ENCODE measurements at places on chromosomes 12 and 14.
A peak's percentile ranks its signal among the peaks of the same experiment; 100 is the strongest.

- DNase-seq: no peak
These were observed 22.9 kb downstream of the NDUFA12 start for GRCh38 chr12:94980577-94980976.

GRCh38 chr14:63470962-63471793, 72.0 kb downstream of the PPP2R5E start:
- DNase-seq: no peak

DNA sequence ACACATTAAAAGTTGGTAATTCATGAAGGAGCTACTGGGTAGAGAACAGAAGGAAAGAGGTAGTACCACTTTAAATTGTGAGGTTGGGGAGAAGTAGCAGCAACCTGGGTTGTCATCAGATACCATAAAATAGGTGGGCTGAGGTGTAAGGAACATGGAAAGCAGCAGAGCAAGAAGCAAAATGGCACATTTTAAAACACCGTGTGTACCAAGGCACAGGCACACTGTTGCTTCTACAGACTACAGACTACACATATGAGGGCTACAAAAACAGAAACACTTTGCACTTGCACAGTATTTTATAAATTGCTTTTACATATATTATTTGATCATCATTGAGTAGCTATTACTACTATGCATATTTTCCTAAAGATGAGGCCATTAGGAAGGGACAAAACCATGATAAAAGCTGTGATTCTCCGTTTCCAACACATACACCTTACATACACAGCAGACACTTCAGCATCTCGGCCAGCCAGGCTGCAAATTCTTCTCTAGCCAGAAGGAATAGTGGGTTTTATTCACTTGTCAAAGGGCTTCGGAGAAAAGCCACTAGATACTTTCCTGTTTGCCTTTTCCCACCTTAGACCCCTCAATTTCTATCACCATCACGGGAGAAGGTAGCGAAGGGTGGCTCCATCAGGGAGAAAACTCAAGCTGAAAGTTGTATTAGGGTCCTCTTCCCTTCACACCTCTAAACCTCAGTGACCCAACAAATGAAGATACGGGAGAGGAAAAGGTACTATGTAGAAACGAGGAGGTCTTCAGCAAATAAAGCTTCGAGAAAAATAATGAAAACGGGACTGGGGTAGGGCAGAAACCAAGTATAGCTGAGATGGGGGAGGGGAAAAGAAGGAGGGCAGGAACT, 1.6 kb downstream of the PYM1 start:
- DNase-seq: no peak

- peak; percentile 65 for DNase-seq
These were observed 886.7 kb downstream of the NRXN3 start for GRCh38 chr14:79056879-79057278.

- no peak for DNase-seq
These were observed 53.2 kb downstream of the GOLGA5 start for GRCh38 chr14:92847278-92847677.

DNA sequence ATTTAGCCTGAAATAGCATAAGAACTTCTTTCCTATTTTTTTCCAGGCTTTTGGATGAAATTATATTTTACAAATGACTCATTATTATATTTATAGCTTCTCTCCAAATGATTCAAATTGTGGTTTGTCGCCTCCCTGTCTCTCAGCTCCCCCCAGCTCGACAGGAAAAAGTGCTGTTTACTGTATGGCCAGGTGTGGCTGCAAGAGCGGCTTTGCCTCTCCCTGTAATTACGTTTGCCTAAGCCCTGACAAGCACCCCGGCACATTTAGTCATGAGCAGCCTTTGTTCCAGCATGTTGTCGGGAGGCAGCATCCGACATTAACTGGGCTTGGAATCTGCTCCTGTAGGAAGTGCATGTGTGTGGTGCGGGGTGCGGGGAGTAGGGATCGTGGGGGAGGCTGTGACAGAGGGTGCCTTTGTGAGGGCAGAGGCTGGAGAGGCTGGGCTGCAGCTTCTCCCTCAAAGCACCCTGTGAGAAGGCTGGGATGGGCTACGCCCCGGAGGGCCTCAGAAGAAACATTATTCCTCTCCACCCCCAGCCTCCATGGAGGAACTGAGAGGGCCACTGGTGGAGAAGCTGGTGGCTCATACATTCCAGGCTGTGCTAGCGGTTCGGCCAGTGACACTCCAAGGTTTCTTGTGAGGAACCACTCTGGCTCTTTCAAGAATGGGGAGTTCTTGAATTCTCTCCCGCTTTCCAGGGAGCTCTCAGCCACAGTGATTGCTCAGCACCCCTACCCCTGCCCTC, 42.1 kb upstream of the CTDSP2 start:
- DNase-seq: no peak

DNA sequence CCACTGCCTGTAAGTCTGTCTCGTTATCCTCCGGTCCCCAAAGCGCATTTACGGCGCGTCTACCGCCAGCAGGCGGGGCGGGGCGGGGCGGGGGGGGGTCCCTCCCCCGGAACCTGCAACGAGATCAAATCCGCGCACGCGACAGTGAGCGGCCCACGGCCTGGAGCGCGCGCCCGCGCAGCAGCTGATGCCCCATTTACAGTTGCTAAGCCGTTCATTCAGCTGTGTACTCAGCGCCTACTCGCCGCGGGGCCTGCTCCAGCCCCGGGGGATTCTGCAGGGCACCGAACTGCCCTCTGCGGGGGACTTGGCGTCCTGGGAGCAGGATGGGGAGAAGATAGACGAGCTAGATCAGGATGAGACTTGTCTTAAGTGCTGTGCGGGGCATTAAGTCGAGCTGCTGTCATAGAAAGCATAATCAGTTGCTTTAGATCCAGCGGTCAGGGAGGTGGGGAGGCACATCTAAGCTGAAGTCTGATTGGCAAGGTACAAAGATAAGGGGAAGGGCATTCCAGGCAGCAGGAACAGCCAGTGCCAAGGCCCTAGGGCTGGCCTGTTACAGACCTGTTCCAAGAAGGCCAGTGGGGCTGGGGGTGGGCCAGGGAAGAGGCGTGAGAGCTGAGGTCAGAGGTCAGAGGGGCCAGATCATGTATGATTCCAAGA, 1.4 kb upstream of the CCDC85C start:
- DNase-seq: no peak

DNA sequence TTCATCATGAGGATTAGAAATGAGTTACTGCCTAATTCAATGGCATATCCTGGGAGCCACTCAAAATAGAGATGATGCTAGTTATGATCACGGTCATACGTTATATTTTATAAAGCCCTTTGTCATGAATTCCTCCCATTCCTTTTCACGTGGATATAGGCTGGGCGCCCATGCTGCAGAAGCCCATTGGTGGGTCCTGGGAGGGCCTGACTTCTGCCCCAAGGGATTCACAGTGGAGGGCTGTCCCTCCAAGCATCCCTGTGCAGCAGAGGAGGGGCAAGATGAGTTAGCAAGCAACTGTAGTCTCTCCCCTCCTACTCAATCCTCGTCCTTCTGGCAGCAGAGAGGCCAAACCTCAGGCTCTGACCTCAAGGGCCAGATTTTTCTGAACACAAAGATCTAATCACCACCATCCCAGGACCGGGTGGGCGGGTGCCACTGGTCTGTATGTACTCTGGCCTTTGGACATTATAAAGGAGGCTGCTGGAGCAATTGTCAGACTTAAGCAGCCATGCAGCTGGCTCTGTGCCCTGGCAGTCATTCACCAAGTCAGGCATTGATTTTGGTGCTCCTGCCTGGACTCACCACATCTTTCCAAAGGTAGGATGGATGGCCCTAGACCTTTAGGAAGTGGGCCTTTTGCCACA, 8.6 kb downstream of the GLTP start:
- no peak for DNase-seq

DNA sequence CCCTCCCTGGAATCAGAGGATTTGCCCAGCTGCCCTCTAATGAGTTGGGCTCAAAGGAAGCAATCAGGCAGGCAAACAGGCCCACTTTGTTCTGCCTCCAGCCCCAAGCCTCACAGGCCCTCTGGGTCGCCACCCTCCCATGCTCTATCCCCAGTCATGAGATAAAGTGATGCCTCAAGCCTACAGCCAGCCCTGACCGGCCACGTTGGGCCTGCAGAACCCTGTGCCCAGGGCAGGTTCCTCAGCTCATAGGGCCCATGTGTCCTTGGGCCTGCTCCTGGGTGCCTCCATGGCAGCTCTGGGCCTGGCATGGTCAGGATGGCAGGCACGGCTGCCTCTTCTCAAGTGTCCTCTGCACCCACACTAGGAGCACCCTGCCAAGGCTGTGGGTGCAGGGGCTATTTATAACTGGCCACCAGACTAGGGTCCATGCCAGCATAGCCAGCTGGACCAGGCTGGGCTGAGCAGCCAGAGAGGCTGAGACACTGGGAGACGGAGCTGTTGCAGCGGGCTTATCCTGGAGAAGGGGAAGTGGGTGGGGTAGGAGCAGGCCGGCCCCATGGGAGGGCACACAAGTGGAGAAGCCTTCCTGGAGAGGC, 20.2 kb downstream of the HDAC7 start:
- no peak for DNase-seq

DNA sequence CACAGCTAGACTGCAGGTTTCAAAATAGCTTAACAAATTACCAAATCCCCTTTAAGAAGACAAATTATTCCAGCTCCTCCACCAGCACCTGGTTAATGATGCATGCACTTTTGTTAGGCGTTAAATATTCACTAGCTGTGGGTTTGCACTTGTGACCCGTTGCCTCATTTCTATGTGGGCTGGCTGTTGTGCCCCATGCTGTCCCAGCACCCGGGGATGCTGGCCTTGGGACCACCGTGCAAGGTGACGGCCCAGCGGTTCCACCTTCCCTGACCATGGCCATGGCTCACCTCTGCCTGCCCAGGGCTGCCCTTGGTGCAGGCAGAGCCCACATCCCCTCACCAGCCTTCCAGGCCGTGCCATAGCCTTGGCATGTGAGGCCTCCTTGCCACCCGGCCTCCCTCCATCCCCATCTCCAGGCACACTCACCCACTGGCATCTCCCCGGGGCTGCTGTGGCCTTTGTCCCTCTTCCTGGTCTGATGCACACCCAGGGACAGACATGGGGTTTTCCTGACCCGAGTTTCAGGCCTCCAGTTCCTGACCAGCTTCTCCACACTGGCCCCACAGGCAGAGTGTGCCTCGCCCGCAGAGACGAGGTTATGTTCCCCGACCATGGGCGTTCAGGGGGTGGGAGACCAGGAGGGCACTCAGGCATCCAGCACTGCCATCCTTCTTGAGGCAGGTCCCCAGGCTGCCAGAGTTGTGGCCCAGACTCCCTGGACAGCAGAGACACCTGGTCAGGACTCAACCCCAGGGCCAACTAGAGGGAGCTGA, 20.3 kb upstream of the C14orf180 start:
- DNase-seq: no peak

GRCh38 chr14:90924621-90925340, 108.6 kb upstream of the TTC7B start:
- no peak for DNase-seq

DNA sequence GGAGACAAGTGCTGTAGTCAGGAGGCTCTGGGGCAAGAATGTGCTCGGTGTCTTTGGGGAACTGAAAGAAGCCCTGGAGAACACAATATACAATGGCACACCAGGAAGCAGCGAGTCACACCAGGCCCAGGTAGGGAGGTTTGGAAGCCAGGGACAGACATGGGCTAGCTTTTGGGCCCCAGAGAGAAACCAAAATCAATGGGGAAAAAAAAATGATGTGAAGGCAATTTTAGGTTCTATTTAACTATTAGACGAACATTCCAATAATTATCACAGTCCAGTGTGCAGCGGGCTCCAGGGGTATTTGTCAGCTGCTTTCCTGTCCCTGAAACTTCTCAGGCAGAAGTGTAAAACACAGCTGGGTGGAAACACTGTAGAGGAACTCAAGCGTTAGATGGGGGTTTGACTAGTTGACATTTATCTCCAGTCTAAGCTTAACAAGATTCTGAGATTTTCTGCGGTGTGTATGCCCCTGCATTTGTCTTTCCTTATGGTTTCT, 21.8 kb upstream of the EGLN3 start:
- no peak for DNase-seq

- DNase-seq: no peak
These were observed 366.8 kb downstream of the VRK1 start for GRCh38 chr14:97164021-97164420.

DNA sequence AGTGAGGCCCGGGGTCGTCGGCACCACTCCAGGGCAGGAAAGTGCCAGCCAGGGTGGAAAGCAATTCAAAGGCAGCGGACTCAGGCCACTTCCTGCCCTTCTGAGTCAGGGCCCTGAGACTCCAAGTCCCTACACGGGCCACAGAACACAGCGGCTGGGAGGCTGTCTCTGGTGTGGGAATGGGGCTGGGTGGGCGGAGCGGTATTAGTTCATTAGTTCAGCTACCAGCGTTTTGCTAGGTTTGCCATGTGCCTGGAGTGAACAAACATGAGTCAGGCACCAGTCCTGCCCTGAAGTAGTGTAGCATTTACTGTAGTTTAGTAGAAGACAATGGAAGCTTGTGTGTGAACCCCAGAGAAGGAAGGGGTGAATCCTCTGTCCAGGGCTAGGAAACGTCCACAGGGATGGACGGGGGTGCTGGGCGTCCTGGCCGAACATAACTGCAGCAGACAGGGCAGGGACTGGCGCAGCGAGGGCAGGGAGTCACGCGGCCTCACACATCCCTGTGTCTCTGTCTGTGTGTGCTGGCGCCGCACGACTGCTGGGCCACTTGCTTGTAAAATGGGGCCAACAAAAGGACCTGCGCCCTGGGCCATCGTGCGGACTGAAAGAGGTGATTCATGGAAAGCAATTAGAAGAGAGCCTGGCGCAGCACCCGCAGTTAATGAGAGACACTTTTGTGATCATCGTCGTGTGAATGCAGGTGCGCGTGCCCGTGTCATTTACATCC, 186.4 kb upstream of the PRMT8 start:
- DNase-seq: peak; percentile 43

DNA sequence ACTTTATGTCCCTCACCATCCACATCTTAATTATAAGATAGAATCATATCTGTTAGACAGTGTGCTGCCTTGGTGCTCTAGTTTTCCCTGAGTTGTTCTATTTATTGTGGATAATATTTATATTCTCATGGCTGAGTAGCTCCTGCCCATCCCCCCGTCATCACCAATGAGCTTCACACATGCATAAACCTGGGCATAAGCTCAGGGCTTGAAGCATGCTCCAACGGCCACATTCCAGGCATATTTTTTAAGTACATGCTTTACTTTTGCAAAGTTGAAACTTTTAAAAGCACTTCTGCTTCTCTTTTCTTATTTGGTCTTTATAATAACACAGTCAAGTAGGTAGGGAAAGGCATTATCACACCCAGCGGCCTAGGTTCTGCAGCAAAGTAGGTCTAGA, 3.4 kb upstream of the FBXO34 start:
- no peak for DNase-seq

GRCh38 chr14:71918955-71919354, 13.3 kb upstream of the RGS6 start:
- DNase-seq: no peak

GRCh38 chr12:52630008-52630500, 11.7 kb upstream of the KRT73 start:
- no peak for DNase-seq

DNA sequence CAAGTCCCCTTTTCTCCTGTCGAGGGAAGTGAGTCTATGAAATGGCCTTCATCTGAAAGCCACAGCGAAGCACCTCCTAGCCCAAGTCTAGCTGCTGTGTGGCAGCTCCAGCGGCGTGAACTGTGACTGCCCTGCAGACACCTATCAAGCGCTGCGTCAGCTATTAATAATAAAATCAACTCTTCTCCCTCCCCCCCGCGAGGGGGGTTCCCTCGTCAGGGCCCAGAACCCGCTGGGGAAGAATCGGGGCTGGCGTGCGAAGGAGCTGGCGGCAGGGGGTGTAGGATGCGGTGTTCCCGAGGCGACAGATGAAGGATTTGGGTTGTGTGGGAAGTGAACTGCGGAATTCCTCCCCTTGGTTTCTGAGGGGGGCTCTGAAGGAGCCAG, 662 bp upstream of the ATP2A2 start:
- DNase-seq: no peak

Measured in astrocyte of the cerebellum (primary cell).